ENCODE measurements at places on chromosomes 2 and 18.

DNA sequence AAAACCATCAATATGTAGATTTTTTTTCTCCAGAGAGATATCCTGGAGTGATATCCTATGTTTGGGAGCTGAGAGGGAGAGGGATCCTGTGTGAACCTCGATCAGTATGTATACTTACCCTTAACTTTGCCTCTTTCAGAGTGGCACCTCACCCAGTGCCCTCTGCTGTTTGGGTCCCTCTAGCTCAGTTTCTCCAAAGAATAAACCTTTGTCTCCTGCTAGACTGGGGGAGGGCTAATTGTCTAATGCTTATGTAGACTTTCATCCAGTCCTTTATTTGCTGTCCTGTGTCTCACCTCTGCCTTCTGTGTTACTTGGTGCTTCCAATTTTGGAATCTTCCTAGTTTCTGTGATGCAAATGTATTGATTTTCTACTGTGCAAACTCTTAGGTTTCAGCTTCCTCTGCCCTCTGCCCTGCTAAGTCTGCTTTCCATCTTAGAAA is 48.4 kb downstream of the MTX2 start:
- no peak for DNase-seq

- no peak for DNase-seq
These were observed 5.6 kb downstream of the SLC66A3 start for GRCh38 chr2:11160731-11161455.

DNA sequence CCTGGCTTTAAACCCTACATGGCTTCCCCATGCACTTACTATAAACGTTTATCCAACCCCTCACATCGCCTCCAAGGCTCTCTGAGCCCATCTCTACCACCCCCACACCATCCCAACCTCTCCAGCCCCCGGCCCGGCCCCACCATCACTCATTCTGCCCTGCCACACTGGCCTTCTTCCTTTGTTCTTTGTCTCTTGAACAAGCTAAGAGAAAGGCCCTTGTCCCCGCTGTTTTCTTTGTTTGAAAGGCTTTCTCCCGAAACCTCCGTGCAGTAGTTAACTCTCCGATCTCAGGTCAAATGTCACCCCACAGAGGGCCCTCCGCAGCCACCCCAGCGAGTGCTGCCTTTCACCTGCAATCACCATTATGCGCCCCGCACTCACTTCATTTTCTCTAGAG is 100.4 kb downstream of the AFF3 start:
- DNase-seq: no peak

- DNase-seq: no peak
These were observed 73.6 kb downstream of the CD226 start for GRCh38 chr18:69874058-69874457.

DNA sequence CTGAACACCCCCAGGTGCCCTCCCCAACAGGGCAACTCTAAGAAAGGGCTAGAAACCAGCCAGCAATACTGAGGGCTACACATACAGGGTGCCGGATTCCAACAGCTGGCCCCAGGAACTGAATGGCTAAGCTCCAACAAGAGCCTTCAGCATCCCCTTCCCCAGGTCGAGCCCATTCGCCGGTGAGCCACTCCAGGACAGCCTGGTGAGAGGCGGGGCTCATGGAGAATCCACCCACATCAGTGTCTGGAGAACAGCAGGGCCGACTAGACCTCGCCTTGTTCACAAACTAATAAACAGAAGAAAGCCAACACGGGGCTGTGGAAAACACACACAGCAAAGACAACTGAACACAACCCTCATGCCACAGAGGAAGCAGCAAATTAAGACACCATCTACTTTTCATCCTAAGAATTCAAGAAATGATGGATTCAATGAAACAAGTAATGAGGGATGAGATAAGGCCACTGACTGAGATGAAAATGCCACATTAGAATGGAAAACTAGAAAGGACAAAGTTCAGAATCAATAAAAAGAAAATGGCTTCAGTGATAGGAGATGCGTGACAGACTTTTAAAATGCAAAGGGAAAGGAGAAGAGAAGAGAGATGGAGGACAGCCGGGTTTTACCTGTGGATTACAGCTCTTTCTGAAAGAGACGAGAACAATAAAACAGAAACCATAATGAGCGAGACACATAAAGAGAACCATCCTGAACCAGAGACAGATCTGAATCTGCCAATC is 8.2 kb downstream of the PER2 start:
- no peak for DNase-seq

GRCh38 chr2:168253379-168253778 is 6.0 kb upstream of the STK39 start:
- no peak for DNase-seq

Data from KBM-7 (cell line).